ENCODE measurements at places on chromosomes 5 and 9. TPM values are rescaled to one million over a fixed set of nuclear protein-coding genes. Genes with fewer than 3 reads are reported as not detected.

The PCDHB2 gene
- total RNA-seq: 0.52 TPM

The GOLM1 gene
- 111 TPM for total RNA-seq

The TRIM7 gene
- total RNA-seq: 46.8 TPM

The LAMC3 gene
- total RNA-seq: 9.2 TPM

The ENTREP1 gene
- 0.14 TPM for total RNA-seq

The SPAG8 gene
- total RNA-seq: 0.47 TPM

The PCDHGB2 gene
- 1.8 TPM for total RNA-seq

The RASA1 gene
- 36.0 TPM for total RNA-seq

The TMC1 gene
- not detected for total RNA-seq

The PCDHB10 gene
- 0.72 TPM for total RNA-seq

The OR1J2 gene
- total RNA-seq: not detected

The MCC gene
- 19.5 TPM for total RNA-seq

The TXNDC8 gene
- not detected for total RNA-seq

The DNAJA1 gene
- total RNA-seq: 63.2 TPM

The PRSS3 gene
- not detected for total RNA-seq

The OSMR gene
- total RNA-seq: 82.8 TPM

DNA sequence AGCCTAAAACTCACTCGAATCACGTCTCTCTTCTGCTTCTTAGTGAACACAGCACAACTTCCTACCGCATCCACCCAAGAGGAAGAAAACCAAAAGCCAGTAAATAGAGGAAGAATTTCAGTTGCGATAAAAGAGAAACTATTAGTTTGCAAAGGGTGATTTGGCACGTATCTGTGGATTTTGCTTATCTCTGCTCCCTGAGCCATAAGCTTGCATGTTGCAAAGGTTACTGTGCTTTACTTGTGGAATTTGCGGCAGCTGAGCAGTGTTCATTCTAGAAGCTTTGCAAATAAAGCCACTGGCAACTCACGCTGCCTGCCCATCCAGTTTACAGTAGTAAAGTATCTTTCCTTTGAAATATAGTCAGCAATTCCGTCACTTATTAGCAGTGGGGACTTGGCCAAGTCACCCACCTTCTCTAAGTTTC lies 149.0 kb upstream of the PCA3 start:
- no peak for DNase-seq

GRCh38 chr5:9621379-9621903 lies 8.7 kb downstream of the TAS2R1 start:
- DNase-seq: no peak

DNA sequence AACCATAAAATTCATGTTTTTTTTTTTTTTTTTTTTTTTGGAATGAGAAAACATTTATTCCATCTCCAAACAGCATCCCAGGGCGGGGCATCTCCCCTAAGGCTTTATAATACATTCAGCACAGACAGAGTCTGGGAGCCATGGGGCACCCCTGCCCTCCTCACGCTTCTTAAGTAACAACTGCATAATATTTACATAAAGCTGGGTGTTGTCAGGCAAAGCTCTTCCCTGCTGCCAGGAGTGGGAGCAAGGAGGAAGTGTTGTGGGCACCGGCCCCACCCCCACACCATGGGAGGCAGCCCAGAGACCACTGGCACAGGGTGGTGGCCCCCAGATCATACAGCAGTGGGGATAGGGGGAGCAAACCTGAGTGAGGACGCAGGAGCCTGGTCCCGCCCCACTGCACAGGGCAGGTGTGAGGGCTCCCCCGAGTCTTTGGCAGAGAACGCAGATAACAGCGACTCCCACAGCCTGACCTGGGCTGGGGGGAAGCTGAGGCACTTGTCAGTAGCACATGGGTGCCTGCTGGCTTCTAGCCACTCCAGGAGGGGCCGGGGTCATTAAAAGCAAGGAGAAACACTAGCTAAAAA lies 86.1 kb upstream of the CEP78 start:
- no peak for DNase-seq

GRCh38 chr9:78486661-78487060 lies 189.7 kb downstream of the PSAT1 start:
- no peak for DNase-seq

- DNase-seq: no peak
Observed at GRCh38 chr5:12460493-12461261, 556.4 kb upstream of the CTNND2 start.

DNA sequence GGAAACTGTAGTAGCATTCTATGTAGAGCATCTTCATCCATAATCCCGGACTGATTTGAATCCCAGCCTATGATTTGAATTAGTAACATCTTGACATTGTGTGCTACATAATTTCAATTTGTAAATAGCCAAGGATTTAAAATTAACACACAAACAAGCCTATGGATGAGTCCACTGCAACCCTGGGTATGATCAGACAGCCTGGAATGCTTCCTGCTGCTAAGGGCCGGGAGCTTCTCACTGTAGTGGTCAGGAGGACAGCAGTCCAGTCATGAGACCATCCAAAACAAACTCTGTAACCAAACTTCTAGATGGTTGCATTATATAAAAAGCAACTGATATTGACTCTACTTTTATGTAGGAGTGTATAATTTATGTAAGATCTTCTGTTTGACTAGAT lies 539.3 kb downstream of the MTRR start:
- DNase-seq: no peak

- DNase-seq: no peak
Observed at GRCh38 chr9:91066042-91066415, 264.4 kb downstream of the SYK start.

- DNase-seq: no peak
Observed at GRCh38 chr5:133902511-133903118, 65.8 kb downstream of the C5orf15 start.

DNA sequence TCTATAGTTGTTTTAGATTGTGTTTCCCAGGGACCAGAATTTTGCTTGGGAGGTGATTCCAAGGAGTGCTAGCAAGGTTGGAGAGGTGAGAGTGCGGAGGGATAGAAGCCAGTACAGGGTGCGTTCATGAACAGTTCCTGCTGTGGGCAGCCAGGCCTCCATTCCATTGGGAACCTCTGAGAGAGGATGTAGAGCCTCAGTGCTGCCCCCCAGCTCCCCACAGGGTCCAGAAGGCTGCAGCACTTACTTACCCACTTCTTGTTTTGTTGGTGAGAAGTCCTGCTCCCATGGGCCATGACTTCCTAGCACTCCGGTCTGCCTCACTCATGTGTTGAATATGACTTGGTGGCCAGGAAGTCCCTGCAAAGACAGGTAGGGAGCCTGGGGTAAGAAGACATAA lies 128.2 kb upstream of the GAS1 start:
- DNase-seq: no peak

DNA sequence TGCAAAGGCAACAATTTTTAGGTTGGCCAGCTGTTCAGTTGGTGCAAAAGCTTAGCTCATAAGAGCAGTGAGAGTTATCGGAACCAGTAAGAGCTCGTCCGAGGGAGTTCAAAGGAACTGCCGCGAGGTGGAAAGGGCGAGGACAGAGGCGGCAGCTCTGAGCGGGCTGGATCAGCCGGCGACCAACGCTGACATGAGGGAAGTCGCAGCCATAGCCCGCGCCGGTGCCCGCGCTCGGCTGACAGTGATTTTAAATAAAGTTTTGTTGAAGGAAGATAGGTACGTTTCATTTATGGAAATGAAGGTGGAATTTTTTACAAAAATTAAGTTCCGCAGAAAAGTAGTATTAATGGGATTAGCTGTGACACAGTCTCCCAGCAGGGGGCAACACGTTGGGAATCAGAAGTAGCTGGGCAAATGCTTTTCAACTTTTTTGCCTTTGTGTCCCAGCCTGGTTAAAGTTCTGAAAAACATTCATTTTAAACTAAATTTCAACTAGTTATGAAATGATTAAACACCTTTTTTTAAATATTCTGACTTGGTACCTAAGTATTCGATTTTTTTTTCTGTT lies 43.2 kb downstream of the FBXO4 start:
- no peak for DNase-seq

DNA sequence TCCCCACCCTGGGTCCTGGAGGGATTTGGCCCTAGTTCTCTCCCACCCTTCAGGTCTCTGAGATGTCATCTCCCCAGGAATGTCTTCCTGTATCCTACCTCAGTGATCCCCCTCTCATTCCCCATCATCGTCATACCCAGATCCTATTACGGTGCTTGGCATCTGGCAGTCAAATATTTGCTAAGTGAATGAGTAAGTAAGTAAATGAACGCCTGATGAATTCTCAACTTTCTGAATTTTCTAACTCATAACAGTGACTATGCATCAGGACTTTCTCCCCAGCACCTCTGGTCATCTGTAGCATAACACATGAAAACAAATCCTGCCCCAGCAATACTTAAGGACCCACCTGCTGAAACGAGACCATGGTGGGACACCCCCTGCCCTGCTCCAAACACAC lies 244.2 kb downstream of the EBF1 start:
- peak; percentile 55 for DNase-seq

DNA sequence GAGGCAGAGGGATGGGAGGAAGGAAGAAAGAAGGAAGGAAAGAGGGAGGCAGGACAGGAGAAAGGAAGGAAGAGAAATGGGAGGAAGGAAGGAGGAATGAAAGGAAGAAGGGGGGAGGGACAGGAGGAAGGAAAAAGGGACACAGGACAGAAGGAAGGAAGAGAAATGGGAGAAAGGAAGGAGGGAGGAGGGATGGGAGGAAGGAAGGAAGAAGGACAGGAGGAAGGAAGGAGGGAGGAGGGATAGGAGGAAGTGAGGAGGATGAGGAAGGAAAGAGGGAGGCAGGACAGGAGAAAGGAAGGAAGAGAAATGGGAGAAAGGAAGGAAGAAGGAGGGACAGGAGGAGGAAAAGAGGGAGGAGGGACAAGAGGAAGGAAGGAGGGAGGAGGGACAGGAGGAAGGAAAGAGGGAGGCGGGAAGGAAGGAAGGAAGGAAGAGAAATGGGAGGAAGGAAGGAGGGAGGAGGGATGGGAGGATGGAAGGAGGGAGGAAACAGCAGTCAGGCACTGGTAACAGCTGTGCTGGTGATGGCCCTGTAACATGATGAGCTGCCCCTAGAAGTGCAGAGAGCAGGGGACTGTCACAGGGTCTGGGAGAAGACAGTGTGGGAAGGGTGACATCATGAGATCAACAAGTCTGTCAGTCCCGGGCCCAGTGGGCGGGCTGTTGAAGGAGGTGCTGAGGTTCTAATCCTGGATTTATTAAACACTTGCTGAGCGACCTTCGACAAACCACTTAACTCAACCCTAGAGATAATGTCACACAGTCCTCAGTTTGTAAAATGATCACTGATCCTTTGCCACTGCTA lies 10.7 kb upstream of the IRX1 start:
- DNase-seq: no peak

GRCh38 chr5:134145779-134146581 lies 30.8 kb downstream of the SKP1 start:
- DNase-seq: peak; percentile 71

DNA sequence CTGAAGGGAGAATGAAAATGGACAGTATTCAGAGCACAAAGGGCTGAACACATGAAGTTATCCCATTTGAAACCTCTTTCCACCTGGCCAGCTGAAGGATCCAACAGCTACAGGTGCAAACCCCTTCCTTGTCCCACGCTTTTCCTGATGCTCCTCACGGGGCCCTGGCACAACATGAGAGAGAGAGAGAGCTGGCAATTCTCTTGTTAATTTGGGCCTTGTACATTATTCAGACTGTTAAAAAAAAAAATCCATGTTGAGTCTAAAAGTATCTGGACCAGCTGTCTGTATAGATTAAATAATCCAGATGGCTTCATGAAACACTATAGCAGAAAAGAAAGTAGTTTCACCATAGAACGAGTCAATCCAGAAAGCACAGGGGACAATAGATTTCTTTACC lies 74.1 kb downstream of the HMHB1 start:
- DNase-seq: no peak

GRCh38 chr9:121711281-121711680 lies 59.8 kb downstream of the DAB2IP start:
- no peak for DNase-seq

DNA sequence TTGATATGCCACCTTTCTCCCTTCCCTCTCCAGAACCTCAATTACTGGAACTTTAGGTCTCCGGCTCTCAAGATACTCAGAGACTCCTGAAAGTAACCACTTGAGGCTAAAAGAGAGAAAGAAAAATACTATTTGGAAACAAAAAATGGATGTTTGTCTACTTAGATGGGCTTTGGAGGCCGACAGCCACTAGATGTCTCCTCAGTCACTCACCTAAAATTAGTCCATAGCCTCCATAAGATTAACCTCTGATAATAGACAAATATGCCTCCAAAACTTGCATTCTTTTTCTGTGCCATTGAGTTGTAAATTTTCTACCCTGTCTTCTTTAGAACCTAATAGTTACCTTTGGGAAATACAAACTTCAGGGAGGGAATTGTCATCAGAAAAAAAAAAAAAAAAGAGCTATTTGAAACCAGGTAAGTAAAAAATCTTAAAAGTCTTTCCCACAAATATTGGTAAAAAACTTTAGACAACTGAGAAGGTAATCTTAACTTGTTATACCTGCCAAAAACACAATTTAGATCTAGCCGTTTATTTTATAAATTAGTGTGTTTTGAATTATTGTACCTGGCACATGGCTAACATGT lies 11.2 kb upstream of the PCDH1 start:
- DNase-seq: no peak

- DNase-seq: no peak
Observed at GRCh38 chr9:75712700-75713099, 177.8 kb upstream of the PCSK5 start.

GRCh38 chr5:181187500-181188213 lies 17.3 kb downstream of the TRIM7 start:
- peak; percentile 89 for DNase-seq

GRCh38 chr9:86966852-86967511 lies 19.7 kb upstream of the GAS1 start:
- no peak for DNase-seq

DNA sequence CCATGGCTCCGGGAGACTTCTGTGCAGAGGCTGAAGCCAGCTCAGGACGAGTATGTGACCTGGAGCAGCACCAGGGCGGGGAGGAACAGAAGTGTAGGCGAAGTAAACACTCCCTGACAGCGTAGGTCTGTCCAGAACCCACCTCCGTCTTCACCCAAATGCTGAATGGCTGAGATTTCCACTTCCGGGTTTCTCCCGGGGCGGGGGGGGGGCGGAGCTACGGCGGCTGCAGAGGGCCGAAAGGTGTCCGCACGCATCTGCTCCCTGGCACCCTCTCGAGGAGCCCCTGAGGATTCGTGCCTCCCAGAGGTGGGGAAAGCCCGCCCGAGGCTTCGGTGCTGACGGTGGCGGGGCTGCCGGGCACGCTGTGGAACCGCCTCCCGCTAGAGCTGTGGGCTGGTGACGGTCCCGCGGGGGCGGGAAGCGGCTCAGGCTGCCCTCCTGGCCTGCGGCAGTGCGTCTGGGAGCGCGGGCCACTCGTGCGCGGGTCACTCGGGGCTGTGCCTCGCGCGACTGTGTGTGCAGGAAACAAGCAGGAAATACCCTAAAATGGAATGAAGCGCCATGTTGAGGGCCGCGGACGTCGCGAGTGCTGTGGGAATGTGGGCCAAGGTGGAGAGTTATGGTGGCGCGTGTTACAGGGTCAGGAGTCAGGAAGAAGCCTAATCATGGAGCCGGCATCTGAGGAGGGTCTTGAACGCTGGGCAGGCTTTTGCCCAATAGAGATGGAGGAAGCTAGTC lies 1425.4 kb downstream of the FOXD4L5 start:
- DNase-seq: no peak

GRCh38 chr9:130770679-130771442 lies 64.2 kb upstream of the ABL1 start:
- DNase-seq: peak; percentile 74

All from NCI-H460 (cell line).